Sigmoid colon (tissue), 7 donors: ENCODE measurements at places on chromosomes 3 and 15. TPM values are rescaled to one million over a fixed set of nuclear protein-coding genes. Genes with fewer than 3 reads are reported as not detected.

LYZL4 gene
- not detected for total RNA-seq

- DNase-seq = no peak
Observed at GRCh38 chr3:102018551-102018950, 169.2 kb downstream of the NFKBIZ start.

- DNase-seq = no peak
Observed at GRCh38 chr15:94965593-94965992, 734.2 kb downstream of the MCTP2 start.

DNA sequence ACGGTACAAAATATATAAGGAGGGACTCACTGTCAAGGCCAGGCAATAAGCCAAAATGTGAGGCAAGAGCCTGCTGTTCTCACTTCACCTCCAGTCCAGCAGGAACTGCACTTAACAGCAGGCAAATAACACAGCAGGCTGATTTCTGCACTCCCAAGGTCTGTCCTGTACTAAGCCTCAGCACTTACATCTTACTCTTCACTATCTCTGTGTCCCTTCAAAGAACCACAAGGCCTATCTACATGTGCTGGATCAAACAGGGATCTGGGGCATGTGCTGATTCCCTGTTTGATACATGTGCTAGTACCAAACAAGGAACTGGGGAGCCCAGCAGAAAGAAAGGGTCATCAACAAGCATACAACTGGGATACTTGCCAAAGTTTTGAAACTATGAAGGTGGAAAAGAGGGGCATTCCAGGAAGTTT, 22.2 kb downstream of the UACA start:
- DNase-seq = peak; percentile 91

DNA sequence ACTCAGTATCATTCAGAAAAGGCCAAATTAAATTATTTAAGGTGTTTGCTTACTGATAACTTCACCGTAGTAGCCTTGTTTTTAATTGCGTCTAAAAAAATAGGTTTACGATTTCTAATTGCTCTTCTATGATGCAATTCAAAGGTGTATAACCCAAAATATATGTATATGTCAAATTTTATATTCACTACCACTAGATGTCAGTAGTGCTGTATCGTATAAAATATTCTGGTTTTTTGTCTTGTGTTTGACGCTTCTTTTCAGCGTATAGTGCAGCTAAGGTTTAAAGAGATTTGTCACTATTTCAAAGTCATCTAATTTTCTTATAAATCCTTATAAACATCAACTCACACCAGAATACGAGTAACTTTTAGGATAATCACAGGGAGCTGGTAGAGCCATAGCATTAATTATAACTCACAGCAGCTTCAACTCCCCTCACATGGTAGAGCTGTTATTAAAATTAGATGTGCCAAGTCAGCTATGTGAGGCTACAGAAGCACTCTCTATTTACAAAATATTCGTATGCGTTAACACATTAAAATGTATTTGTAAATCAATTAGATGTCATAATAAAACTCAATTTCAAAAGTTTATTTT, 3.5 kb downstream of the PFN2 start:
- DNase-seq = no peak

- DNase-seq = no peak
Observed at GRCh38 chr15:33125894-33126537, 68.5 kb downstream of the FMN1 start.

DUOX2 gene
- 0.71 TPM for total RNA-seq

- no peak for DNase-seq
Observed at GRCh38 chr15:63887630-63888029, 53.9 kb upstream of the HERC1 start.

SCAANT1 gene
- total RNA-seq = not detected

DNA sequence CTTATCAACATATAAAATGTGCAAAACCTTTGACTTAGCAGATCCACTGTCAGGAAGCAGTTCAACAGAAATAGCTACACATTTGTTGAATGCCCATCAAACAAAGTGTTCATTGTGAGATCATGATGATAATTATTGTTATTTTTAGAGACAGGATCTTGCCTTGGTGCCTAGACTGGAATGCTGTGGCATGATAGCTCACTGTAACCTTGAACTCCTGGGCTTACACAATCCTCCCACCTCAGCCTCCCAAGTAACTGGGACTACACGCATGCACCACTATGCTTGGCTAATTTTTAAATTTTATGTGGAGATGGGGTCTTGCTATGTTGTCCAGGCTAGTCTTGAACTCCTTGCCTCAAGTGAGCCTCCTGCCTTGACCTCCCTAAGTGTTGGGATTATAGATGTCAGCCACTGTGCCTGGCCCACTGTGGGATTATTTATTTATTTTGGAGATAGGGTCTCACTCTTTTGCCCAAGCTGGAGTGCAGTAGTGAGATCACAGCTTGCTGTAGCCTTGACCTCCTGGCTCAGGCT, 8.8 kb downstream of the MAP2K5 start:
- no peak for DNase-seq

- DNase-seq = no peak
Observed at GRCh38 chr3:25365636-25366035, 62.4 kb upstream of the RARB start.

GRCh38 chr3:146546366-146546965, 2.1 kb upstream of the PLSCR1 start:
- no peak for DNase-seq

DNA sequence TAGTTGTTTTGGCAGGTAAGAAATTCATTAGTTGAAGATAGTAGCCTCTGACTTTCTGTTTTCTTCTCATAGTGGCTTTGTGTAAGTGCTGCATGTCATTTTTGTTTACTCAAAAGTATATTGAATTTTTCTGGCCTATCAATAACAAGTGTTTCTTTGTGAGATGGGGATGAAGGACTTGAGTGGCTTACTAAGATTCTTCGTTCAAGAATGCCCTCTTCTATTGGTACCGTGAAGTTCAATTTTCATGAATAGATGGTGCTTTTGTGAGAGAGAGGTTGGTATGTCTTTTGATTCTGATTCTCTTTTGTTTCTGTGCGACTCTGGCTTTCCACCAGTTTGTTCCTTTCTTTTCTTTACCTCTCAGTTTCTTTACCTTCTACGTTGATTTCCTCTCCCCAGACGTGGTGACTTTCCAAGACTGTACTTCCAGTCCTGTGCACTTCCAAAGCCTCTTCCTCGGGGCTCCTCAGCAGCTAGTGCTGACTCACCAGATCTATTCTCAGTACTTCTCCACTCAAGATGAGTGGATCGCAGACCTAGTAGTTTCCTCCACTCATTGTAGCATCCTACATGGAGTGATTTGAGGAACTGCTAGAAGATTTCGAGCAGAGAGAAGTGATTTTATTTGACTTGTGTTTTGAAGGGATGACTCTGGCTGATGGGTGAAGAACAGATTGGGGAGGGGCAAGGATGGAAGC, 82.0 kb upstream of the EPHB3 start:
- DNase-seq = no peak

GRCh38 chr3:124444075-124444474, 286.2 kb upstream of the UMPS start:
- DNase-seq = no peak

DNA sequence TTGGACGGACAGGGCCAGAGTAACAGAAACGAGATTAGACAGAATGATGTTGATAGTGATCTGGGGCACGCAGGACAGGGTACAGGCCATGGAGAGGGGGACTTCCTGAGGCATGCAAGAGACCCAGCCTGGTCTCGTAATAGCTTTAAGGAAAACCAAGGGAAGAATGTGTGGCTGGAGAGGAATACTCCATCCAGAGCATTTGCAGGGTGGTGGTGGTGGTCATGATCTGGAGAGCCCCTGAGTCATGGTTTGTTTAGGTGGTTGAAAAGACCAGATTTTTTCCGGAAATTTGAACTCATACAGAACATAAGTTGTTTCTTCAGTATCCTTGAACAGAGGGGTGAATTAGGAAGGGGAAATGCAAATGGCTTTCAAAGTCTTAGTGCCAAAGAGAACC, 138.5 kb downstream of the DUT start:
- no peak for DNase-seq

FAM219B gene
- 62.4 TPM for total RNA-seq

- DNase-seq = no peak
Observed at GRCh38 chr3:13093687-13094086, 20.5 kb upstream of the IQSEC1 start.

GRCh38 chr15:61753018-61753710, 307.1 kb downstream of the VPS13C start:
- DNase-seq = no peak

GRCh38 chr15:93823971-93824913, 407.1 kb upstream of the MCTP2 start:
- no peak for DNase-seq

DZIP1L gene
- 11.2 TPM for total RNA-seq

LSMEM2 gene
- not detected for total RNA-seq

GRCh38 chr15:38992930-38993329, 428.3 kb upstream of the RASGRP1 start:
- no peak for DNase-seq

DNA sequence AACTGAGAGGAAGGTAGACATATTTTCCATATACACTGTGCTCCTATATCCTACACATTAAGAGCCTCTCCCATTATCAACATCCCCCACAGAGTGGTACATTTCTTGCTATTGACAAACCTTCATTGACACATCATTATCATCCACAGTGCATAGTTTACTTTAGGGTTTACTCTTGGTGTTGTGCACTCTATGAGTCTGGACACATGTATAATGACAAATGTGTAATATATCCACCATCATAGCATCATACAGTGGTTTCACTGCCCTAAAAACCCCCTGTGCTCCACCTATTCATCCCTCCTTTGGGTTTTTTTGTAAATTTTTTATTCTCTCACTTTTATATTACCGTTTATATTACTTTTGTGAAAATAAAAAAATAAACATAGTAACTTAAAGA, 22.2 kb upstream of the CLDN18 start:
- no peak for DNase-seq

DNA sequence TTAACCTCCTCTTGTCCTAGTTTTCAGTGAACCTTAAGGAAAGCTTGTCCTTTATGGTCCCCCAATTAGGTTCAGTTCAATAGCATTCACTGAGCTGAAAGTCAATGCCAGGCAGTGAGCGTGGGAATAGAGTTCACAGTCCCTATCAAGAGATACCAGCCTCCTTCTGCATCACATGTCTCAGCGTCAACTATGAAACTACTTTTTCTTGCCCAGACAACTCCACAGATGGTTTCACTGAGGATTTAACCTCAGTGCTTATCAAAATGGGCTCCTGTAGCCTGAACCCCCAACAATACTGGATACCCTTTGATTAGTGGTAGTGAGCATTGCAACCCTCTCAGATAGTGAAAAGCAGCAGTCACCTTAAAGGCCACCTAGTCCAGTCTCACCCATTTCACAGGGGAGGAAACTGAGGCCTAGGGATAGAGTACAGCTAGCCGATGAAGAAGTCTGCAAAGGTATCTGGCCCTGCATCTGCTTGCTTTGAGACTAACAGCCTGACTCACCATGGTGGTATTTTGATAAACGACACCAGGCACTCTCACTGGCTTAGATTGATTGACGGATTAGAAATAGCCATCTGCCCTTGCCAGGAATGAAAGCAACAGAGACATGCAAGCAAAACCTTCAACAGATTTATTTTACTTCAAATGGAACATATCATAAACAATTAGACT, 1.6 kb upstream of the UBA3 start:
- no peak for DNase-seq

DNA sequence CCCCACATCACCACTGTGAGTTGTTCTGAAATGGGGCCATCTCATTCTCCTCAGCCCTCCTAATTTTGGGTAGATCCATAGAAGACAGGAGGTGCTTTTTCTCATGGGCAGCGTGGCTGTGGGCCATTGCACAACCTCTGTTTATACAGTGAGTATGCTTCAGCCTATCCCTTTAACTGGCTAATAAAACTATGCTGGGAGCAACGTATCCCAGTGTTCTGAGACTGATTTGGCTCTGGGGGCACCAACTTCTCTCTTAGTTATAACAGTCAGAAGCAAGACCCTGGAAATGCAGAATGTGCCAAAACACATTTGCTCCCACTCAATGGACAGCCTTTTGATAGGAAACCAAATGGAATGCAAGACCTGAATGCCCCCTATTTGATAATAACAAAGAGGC, 97.1 kb upstream of the ICE2 start:
- DNase-seq = no peak

GRCh38 chr15:60795889-60796288, 316.9 kb upstream of the ICE2 start:
- DNase-seq = no peak

HTR3E gene
- total RNA-seq = not detected

- no peak for DNase-seq
Observed at GRCh38 chr3:195286115-195286872, 15.3 kb upstream of the XXYLT1 start.

- DNase-seq = no peak
Observed at GRCh38 chr3:33211444-33211843, 7.2 kb downstream of the SUSD5 start.

DNA sequence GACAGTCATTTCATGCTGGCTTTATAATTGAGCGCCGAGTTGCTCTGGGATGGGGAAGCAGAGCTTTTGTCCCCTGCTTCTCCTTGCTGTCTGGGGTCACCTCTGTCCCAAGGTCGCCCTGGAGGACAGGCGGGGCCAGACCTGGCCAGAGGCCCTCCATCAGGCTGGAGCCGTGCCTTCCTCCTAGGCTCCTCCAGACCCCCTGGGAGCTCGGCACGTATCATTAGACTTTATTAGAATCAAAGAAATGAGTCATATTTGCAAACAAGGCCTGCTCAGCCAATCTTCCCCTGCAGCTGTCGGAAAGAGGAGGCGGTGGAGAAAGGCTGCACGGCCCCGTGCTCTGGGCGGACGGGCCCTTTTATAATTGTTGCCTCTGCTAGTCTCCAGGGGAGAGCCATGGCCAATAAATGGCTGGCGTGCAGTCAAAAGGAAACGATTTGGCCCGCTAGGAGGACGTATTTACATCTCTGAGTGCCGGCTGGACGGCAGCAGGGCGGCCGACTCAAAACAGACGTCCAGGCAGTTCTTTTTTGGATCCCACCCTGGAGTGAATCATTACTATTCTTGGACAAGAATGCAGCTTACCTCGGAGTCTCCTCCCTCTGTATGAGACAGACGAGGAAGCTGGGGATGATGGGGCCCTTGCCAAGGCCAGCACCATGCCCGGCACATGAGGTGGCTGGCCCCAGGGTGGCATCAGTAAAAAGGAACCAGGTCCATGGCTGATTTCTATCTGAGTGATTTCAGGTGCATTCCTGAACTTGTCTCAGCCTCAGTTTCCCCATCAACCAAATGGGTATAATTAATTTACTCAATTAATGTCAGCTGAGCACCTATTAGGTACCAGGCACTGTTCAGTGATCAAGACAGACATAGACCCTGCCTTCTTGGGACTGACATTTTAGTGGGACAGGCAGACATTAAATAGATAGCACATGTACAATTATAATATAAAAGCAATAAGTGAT, 50.6 kb downstream of the SLC6A6 start:
- DNase-seq = peak; percentile 98

- DNase-seq = no peak
Observed at GRCh38 chr3:184171562-184171961, 3.1 kb upstream of the AP2M1 start.

GRCh38 chr15:99966815-99967214, 233.6 kb upstream of the LYSMD4 start:
- DNase-seq = no peak

DNA sequence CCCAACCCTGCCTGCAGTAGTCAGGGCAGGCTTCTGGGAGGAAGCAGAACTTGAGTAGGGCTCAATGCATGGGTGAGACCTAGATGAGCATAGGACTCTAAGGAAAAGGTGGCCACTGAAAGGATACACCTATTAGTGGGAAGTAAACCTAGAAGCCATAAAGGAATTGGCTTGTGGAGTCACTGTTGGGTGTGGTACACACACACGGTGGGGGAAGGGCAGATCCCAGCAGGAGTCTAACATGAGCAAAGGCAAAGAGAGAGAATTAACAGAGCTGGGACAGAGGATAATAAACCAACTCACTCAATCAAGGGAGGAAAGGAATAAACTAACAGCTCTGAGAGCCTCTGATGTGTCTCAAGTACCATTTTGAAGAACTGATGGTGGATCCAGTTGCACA, 23.1 kb downstream of the DAPK2 start:
- peak; percentile 32 for DNase-seq
